Esophagus muscularis mucosa (tissue), 4 donors: ENCODE measurements at places on chromosomes 16 and 17. TPM values are rescaled to one million over a fixed set of nuclear protein-coding genes. Genes with fewer than 3 reads are reported as not detected.

- DNase-seq: no peak
Measured at GRCh38 chr16:72094266-72094610, 591 bp downstream of the DHX38 start.

DNA sequence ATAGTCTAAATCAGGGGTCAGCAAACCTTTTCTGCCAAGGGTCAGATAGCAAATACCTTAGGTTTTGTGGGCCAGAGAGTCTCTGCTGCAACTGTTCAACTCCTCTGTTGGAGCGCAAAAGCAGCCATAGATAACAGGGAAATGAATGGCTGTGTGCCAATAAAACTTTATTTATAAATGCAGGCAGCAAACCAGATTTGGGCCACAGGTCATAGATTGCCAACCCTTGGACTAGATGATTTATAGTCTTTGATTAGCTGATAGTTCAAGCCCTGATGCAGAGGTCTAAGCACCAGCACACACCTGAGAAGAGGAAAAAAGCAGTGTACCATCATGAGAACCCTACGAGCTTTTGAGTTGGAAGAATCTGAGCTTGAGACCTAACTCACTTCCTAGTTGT lies 86.0 kb upstream of the DYNLRB2 start:
- DNase-seq: no peak

- no peak for DNase-seq
Measured at GRCh38 chr17:47776330-47777197, 43.5 kb downstream of the TBX21 start.

GRCh38 chr17:18008496-18009268 lies 30.3 kb downstream of the ATPAF2 start:
- no peak for DNase-seq

The KRT24 gene
- not detected for total RNA-seq
